ENCODE measurements at places on chromosomes 2 and 18. TPM values are rescaled to one million over a fixed set of nuclear protein-coding genes. Genes with fewer than 3 reads are reported as not detected.
A peak's percentile ranks its signal among the peaks of the same experiment; 100 is the strongest.

DNA sequence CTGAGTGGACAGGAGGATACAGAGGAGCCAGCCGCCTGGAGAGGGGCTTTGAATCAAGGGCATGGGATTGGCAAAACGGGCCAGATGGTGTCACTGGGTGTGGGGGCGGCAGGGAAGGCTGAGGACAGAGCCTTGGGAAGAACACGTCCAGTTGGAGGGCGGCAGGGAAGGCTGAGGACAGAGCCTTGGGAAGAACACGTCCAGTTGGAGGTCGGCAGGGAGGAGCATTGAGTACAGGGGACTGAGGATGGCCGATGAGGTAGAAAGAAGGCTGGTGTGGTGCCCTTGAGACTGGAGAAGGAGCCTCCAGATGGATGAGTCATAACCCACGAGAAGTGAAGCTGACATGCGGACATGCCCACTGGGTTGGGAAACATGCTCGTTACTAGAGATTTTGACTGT lies 4.5 kb downstream of the HES6 start:
- H3K27ac ChIP-seq, result no peak overlapping the region
- H3K27me3 ChIP-seq, result peaks cover 25% of the 10 kb centered on the region
- no peaks in the 10 kb centered on the region for H3K36me3 ChIP-seq
- peak overlapping the region; percentile 47 for H3K4me3 ChIP-seq
- H3K4me1 ChIP-seq, result peaks cover 17% of the 10 kb centered on the region

DNA sequence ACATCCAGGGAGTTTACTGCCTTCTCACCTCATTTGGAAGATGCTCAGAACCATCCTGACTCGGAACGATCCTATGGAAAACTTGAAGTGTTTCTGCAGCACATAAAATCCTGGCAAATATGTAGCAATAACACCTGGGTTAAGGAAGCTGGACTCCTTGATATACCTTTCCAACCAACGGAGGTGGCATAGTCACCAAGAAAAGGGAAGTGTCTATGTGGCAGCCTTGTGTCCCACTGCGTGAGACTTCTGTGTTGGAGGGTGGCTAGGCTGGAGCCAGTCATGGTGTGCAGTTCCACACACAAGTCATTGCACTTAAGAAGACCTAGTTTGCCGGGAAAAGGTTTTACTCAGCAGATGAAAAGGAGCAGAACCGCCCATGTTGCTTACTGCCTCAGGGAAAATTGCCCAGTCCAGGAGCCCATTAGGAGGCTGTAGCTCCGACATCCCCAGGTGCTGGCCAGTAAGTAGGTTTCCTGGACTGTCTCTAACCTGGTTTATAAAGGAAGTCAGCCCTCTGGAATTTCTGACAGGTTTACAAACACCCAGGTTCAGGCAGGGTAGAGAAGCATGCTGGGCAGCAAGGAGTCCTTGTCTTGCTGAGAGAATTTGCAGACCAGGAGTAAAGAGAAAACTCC lies 46.2 kb upstream of the SPRED2 start:
- no peaks in the 10 kb centered on the region for H3K4me1 ChIP-seq
- no peak for DNase-seq

- H3K27ac ChIP-seq, result no peak overlapping the region
- no peaks in the 10 kb centered on the region for H3K4me1 ChIP-seq
- H3K4me3 ChIP-seq, result no peak overlapping the region
These were observed 105.3 kb downstream of the ZNF407 start for GRCh38 chr18:74702950-74703349.

DNA sequence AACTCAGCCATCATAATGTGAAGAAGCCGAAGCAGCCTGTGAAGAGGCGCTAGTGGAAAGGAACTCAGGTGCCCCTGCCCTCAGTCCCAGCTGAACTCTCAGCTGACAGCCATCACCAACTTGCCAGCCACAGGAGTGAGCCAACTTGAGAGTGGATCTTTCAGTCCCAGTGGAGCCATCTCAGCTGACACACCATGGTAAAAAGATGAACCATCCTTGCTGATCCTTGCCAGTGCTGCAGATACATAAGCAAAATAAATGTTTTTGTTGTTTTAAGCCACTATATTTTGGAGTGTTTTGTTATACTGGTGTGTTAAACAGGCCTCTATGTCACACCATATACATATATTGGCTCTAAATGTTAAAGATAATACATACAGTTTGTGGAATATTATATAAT lies 195.8 kb upstream of the SPRED2 start:
- H3K4me1 ChIP-seq, result peaks cover 1% of the 10 kb centered on the region
- H3K4me3 ChIP-seq, result no peak overlapping the region
- H3K27ac ChIP-seq, result no peak overlapping the region
- no peak for DNase-seq
- H3K36me3 ChIP-seq, result no peaks in the 10 kb centered on the region
- peaks cover 3% of the 10 kb centered on the region for H3K27me3 ChIP-seq

DNA sequence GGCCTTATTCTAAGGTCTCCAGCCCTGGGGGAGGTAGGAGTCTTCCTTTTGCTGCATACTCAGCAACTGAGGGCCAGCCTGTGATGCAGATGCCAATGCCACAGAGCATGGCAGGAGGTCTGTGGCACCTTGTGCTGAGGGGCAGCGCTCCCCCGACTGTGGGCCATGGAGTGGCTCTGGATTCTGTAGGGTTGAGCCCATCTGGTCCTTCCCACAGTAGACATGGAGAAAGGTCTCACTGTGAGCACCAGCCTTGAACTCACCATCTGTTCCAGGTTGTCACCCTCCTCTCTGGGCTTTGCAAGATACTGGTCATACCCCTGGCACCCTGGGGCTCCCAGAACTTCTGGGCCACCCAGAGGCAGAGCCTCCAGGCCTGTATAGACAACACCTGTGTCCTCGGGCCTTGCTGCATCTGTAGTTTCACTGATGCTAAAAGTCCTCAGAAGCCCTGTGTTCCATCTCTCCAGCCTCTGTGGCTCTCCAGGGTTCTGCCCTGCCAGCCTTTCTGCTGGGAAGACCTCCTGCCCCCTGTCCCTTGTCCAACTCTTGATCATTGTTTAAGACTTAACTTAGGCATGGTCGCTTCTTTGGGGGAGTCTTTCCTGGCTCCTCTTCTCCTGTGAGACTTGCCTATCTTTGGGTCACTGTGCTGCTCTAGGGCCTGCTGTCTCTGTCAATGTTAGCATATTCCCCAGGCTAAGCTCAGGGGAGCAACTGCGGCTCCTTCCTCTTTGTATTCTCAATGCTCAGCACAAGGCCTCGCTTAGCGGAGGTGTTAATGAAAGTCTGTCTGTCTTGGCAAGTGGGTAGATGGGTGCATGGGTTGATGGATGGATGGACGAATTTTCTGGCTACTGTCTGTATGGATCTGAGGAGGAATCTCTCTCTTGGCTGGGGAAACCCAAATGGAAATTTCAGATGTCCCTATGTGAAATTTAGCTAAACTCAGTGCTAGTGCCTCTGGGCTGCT lies 160.9 kb downstream of the DYSF start:
- H3K27ac ChIP-seq, result no peak overlapping the region
- DNase-seq, result no peak
- H3K4me1 ChIP-seq, result no peaks in the 10 kb centered on the region
- H3K4me3 ChIP-seq, result no peak overlapping the region
- H3K36me3 ChIP-seq, result no peaks in the 10 kb centered on the region
- H3K27me3 ChIP-seq, result peaks cover 12% of the 10 kb centered on the region

The CD207 gene
- not detected for total RNA-seq

The ASAP2 gene
- total RNA-seq, result 0.14 TPM

DNA sequence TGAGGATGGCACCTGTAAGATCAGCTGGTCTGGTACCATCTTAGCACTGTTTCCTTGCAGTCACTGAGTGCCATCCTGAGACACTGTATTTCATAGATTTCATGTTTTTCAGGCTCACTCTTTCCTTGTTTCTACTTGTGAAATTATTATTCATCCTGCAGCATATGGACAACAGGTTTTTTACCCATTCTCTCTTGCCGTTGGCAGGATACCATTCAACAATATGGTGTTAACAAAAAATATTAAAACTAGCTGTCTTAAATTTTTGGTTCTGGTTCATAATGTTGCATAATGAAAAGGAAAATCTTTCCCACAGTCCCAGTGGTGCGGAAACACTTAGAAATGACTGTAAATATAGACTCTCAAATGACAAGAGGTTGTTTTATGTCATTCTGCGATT lies 23.1 kb upstream of the ATG16L1 start:
- H3K4me1 ChIP-seq, result peaks cover 9% of the 10 kb centered on the region
- H3K36me3 ChIP-seq, result no peaks in the 10 kb centered on the region
- no peak overlapping the region for H3K4me3 ChIP-seq
- no peak for DNase-seq
- H3K27me3 ChIP-seq, result no peaks in the 10 kb centered on the region
- no peak overlapping the region for H3K27ac ChIP-seq

GRCh38 chr2:111239581-111240249 lies 119.0 kb downstream of the BCL2L11 start:
- no peak overlapping the region for H3K4me3 ChIP-seq
- DNase-seq, result no peak
- H3K4me1 ChIP-seq, result no peaks in the 10 kb centered on the region
- H3K27ac ChIP-seq, result no peak overlapping the region

DNA sequence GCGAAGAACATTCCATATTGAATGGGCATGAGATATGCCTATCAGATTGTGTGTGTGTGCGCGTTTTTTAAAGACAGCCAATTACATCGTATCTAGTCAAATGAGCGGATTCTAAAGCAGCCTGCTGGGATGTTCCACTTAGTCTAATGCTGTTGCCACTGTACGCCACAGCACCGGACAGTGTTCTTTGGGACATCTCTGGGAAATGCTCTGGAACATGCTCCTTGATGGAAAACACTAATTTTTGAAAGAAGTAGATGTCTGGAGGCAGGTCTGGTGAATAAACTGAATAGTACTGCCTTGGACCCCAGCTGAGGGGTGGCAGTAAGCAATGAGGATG lies 3.6 kb upstream of the TMEM150A start:
- no peak overlapping the region for H3K27ac ChIP-seq
- H3K4me3 ChIP-seq, result no peak overlapping the region
- no peak for DNase-seq
- H3K27me3 ChIP-seq, result no peaks in the 10 kb centered on the region
- H3K4me1 ChIP-seq, result peaks cover 44% of the 10 kb centered on the region

The MAL gene
- total RNA-seq, result 22.3 TPM

- no peaks in the 10 kb centered on the region for H3K36me3 ChIP-seq
- H3K27ac ChIP-seq, result no peak overlapping the region
- no peaks in the 10 kb centered on the region for H3K4me1 ChIP-seq
- DNase-seq, result no peak
- peaks cover 3% of the 10 kb centered on the region for H3K27me3 ChIP-seq
These were observed 274.4 kb upstream of the SLC14A2 start for GRCh38 chr18:45340884-45341283.

DNA sequence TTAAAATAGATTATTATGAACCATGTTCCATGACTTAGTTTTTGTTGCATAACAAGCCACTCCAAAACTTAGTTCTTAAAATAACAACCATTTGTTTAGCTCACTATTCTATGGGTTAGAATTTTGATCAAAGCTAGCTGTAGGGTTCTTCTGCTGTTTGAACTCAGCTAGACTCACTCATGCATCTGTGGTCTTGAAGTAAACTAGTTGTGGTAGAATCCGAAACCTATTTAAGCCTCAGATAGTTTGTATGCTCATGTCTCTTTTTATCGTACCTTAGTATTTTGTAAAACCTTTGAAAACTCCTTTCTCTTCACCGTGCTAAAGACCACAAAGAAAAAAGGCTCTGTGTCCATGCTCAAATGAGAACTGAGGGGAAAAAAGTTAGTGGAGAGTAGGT lies 166.6 kb downstream of the XIRP2 start:
- H3K27ac ChIP-seq, result no peak overlapping the region
- no peaks in the 10 kb centered on the region for H3K4me1 ChIP-seq
- H3K4me3 ChIP-seq, result no peak overlapping the region
- no peaks in the 10 kb centered on the region for H3K27me3 ChIP-seq
- DNase-seq, result no peak

- no peak for DNase-seq
- peaks cover 7% of the 10 kb centered on the region for H3K4me1 ChIP-seq
- H3K4me3 ChIP-seq, result no peak overlapping the region
- no peaks in the 10 kb centered on the region for H3K36me3 ChIP-seq
- no peak overlapping the region for H3K27ac ChIP-seq
These were observed 426.4 kb upstream of the ID2 start for GRCh38 chr2:8255448-8255800.

GRCh38 chr2:229731916-229732315 lies 17.6 kb upstream of the DNER start:
- H3K36me3 ChIP-seq, result no peaks in the 10 kb centered on the region
- DNase-seq, result no peak
- no peaks in the 10 kb centered on the region for H3K4me1 ChIP-seq
- H3K27me3 ChIP-seq, result no peaks in the 10 kb centered on the region
- no peak overlapping the region for H3K4me3 ChIP-seq

GRCh38 chr2:233083782-233084181 lies 23.6 kb downstream of the INPP5D start:
- H3K36me3 ChIP-seq, result peaks cover 42% of the 10 kb centered on the region
- no peak for DNase-seq
- peaks cover 87% of the 10 kb centered on the region for H3K4me1 ChIP-seq
- H3K4me3 ChIP-seq, result peak overlapping the region; percentile 58
- H3K27ac ChIP-seq, result peak overlapping the region; percentile 96
- H3K27me3 ChIP-seq, result no peaks in the 10 kb centered on the region

DNA sequence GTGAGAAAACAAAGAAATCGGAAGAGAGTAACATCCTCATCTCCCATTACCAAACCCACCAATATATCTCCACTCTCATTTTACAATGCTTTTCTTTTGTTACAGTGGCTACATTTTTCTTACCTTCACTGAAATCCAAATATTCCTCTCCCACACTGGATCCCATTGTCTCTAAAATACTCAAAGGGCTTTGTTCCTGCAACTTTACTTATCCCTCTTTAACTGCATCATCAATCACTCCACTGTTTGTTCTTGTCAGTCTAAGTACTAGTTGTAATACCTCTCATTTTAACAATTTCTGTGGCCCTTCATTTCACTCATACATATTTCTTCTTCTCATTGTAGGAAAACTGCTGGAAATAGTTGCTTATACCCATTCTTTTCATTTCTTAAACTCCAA lies 464.2 kb upstream of the PIK3C3 start:
- no peaks in the 10 kb centered on the region for H3K4me1 ChIP-seq
- H3K36me3 ChIP-seq, result no peaks in the 10 kb centered on the region
- no peak overlapping the region for H3K4me3 ChIP-seq
- no peak overlapping the region for H3K27ac ChIP-seq
- DNase-seq, result no peak

GRCh38 chr2:67295406-67295805 lies 101.7 kb upstream of the ETAA1 start:
- no peaks in the 10 kb centered on the region for H3K4me1 ChIP-seq
- no peak overlapping the region for H3K27ac ChIP-seq
- no peak for DNase-seq
- H3K27me3 ChIP-seq, result peaks cover 13% of the 10 kb centered on the region
- no peak overlapping the region for H3K4me3 ChIP-seq

Data from activated naive CD4-positive, alpha-beta T cell treated with anti-CD3 and anti-CD28 coated beads for 36 hours (primary cell).